Hematopoietic multipotent progenitor cell treated with erythropoietin and hydrocortisone succinate and interleukin-3 and kit ligand, for 8 days (in vitro differentiated cells): ENCODE measurements at places on chromosomes 7 and 10.

DNA sequence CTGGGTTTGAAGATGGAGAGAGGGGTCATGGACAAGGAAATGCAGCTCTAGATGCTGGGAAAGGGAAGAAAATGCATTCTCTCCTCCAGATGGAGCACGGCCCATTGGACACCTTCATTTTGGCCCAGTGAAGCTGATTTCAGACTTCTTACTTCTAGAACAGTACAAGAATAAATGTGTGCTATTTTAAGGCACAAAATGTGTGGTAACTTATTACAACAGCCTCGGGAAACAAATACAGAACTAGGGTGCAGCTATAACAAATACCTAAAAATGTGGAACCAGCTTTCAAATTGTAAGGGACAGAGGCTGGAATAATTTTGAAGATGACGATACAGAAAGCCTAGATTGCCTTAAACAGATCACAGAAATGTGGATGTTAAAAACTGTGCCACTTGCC is 54.1 kb downstream of the CYTH3 start:
- no peak for DNase-seq

- DNase-seq = no peak
Observed at GRCh38 chr10:24947304-24948097, 4.9 kb downstream of the PRTFDC1 start.

DNA sequence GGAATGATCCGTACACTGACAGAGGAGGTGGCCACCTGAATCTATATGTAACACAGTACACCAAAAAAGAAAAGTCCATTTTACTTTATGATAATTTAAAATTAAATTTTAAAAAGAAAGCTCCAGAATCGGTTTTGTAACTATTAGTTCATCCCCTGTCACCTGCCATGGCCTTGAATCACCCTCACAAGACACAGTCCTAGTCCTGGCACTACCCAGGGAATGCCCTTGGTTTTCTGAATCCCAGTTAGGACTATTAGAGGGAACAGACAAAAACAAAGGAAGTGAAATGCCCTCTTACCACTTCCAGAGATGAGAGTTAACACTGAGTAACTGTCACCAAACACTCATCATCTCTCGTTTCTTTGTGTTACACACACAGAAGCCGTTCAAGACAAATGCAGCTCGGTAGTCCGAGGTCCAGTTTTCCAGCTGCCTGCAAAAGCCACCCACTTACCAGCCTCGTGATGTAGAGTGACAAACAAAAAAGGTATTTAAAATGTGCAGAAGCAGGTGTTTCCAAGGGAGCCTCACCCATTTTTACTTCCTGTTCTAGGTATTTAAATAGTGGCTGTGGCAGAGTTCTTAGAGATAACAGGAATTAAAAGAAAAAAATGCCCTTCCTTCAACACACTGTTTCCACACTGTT is 6.1 kb downstream of the PTPRN2 start:
- DNase-seq = no peak

DNA sequence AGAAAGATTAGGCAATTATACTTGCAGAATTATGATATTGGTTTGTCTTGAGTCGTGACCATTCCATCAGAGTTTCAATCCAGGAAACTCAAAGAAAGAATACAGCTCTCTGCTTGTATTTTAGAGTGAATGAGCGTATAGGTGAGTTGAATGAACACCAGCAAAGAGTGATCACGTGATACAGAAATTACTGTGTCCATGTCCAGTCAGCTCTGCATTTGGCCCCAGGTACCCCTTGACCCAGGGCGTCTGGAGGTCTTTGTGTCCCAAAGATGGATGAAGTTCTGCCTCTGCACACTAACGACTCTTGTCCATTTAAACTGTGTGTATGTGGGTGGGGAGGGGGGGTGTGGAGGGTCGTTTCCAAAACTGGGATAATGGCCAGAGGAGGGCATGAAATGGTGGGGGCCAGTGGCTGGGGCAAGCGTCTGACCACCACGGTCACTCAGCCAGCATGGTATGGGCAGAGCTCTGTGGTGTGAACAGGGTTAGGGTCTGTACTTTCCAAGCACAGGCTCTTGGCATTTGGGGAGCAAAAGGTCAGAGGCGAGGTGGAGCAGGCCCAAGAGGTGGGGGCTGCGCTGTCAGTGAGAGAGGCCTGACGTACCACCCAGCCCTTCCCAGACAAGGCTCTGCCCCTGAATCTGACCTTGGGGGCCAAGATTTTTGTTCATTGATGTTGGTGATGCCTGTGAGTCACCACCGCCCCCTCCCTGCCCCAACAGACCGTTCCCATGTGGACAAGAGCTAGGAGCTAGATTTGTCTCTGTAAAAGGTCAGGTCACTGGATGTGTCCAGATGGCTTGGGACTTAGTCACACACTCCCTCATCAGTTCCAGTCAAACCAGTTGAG is 1.4 kb downstream of the PTPRE start:
- no peak for DNase-seq

DNA sequence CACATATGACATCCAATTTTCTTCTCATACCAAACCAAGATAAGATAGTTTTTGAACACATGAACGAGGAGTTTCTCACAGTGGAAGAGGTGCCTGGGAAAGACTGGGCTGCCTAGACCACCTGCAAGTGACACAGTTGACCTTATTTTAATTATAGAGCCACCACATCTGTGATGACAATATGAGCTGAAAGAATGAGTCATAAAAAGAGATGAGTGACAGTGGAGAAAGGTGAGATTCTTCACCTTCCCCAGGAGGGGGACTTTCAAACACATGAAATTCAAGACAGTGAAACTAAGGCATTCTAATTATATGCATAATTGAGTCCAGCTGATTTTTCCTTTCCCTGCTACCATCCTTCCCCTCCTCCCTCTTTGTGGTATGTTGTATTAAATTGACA is 475.5 kb downstream of the NXPH1 start:
- no peak for DNase-seq

DNA sequence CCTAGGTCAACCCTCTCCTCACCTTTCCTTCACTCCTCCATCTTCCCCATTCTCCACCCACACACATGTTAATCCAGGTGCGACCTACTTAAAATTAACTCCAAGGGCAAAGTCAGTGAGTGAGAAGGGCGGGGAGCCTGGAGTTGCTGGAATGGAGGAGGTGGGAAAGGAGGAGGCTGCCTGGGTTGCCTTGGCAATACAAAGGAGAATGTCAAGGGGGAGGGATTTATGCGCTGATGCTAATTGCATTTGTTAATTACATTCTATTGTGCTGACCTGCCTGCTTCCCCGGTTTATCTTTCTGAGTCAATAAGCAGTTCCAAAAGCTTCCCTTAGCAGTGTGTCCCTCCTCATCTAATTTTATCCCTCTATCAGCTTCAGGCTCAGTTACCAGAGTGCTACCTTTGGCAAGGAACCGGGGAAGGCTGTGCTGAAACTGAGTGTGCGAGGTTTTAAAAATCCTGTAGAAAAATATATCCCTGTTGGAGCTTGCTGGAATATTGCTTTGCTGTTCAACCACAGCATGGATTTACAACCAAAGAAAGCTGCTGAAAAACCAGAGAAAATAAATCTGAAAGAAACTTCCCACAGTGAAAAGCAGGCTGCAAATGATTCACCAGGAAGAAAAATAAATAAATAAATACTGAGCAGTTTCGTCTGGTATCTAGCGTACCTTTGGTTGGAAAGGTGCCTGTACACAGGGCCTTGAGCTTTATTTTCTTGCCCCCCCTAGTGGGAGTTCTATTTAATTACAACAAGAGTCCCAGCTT is 113.2 kb upstream of the DGKB start:
- peak; percentile 77 for DNase-seq

GRCh38 chr10:98265403-98266378 is 2.3 kb downstream of the LOXL4 start:
- no peak for DNase-seq

DNA sequence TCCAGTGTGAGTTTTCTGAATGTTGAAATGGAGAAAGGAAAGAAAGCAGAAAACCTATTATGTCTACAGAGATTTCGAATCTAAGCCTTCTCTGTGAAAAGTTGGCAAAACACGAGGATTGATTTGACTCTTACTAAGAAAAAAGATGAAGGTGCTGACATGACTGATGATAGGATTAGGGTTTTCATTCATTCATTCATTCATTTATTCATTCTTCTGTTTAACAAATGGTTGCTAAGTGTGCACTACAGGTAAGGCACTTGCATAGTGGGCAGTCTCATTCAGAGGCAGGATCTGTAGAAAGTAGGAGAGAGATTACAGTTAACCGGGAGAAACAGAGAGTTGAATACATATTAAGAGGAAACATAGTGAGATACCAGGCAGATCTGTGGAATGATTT is 137.1 kb downstream of the ZNF365 start:
- no peak for DNase-seq

- no peak for DNase-seq
Observed at GRCh38 chr10:12509016-12509793, 159.9 kb downstream of the CAMK1D start.

DNA sequence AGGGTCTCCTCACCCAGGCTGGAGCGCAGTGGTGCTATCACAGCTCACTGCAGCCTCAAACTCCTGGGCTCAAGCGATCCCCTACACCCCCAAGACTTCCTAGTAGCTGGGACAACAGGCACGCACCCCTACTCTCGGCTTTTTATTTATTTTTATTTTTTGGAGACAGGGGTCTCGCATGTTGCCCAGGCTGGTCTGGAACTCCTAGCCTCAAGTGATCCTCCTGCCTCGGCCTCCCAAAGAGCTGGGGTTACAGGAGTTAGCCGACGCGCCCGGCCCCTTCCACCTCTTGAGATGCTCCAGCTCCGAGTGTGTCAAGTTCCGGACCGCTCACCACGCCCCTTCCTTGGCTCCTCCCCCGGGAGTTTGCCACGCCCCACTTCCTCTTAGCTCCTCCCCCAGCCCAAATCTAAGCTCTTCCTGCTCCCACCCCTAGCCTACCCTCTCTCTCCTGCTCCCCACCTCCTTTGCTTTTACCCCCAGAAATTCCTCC is 6.3 kb downstream of the NAT16 start:
- DNase-seq = peak; percentile 65

GRCh38 chr10:132593389-132593788 is 55.8 kb downstream of the INPP5A start:
- no peak for DNase-seq
